H4 (cell line): ENCODE measurements at places on chromosomes 5 and 9.

DNA sequence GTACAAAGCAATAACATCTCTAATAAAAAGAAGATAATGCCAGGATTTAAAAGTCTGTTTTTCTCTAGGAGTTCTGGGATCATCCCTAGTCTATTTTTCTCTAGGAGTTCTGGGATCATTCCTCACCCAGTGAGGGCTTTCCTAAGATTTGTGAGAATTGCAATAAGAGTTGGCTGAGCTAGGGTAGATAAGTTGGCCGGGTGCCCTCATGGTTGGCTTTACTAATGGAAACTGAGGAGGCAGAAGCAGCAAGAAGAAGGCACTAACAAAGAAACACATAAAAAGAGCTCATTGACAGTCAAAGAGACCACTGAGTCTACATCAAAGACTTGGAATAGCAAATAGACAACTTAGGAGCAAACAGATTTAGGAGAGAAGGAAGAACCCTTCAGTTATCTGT, 4.2 kb downstream of the SLC1A3 start:
- DNase-seq = no peak

- no peak for DNase-seq
These were observed 42.1 kb downstream of the LOX start for GRCh38 chr5:122035913-122036312.

GRCh38 chr9:120308495-120308894, 271.5 kb downstream of the CDK5RAP2 start:
- no peak for DNase-seq

DNA sequence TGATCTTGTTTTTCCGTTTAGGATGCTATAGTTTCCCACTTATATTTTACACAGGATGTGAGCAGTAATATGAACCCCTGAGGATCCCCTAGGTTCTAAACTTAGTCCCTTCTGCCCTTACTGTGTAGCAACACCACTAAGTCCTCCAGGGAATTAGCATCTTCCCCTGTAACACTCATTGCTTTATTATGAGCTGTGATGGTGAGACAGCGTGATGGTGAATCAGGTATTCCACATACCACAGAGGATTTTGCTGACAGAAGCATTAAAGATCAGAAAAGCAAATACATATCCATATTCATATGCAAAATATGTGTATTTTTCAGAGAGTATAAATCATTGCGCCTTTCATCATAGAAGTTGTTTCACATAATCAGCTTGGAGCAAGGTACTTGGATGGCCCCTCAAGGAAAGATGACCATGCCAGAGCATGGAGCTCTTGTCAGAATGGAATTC, 317.0 kb downstream of the ICE1 start:
- DNase-seq = no peak

DNA sequence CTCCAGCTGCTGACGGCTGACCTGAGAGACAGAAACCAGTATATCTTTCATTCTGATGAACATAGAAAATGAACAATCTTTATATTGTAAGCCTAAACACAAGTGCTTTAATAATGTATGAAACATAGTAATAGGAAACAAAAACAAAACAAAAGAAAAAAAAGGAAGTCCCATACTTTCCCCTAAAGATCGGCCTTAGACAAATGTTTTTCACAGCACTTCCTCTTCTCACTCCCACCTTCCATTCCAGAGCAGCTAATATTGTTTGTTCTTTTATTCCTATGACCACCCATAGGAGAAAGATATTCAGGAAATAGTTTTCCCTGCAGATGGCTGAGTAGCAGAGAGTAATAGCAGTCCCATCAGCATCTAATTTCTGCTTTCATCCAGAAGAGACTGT, 194.4 kb upstream of the SLC27A6 start:
- DNase-seq = no peak

DNA sequence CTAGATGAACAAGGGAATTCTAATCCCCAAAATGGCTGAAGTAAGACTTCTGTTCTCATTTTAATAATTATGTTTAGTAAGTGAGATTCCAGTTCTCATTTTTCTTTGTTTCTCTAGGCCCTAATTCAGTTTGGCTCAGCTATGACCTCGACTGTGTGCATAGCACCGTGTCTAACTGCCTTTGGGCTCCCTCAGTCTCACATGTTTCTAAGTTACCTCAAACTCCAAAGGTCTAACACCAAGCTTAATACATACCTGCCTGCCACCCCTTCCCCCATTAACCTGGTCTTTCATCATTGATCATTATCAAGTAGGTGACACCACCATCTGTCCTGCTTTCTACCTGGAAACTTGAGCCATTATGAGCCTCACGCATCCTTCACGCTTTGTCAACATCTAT, 273.2 kb downstream of the SAXO1 start:
- no peak for DNase-seq

DNA sequence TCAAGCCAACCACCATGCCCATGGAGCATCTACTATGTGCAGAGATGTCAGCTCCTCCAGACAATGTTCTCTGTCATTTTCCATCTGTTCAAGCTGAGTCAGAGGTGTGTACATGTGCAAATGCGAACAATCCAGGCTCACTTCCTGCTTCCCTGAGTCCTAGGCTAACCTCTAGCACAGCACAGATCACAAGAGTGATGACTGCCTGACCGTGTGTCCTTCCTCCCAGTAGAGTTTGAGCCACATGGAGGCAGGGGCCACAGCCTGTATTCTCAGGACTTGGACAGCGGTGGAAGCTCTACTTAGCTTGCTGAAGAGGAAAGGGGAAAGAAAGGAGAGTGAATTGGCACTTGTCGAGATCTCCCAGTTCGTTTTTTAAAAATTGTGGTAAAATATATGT, 87.2 kb downstream of the KCNIP1 start:
- DNase-seq = no peak

DNA sequence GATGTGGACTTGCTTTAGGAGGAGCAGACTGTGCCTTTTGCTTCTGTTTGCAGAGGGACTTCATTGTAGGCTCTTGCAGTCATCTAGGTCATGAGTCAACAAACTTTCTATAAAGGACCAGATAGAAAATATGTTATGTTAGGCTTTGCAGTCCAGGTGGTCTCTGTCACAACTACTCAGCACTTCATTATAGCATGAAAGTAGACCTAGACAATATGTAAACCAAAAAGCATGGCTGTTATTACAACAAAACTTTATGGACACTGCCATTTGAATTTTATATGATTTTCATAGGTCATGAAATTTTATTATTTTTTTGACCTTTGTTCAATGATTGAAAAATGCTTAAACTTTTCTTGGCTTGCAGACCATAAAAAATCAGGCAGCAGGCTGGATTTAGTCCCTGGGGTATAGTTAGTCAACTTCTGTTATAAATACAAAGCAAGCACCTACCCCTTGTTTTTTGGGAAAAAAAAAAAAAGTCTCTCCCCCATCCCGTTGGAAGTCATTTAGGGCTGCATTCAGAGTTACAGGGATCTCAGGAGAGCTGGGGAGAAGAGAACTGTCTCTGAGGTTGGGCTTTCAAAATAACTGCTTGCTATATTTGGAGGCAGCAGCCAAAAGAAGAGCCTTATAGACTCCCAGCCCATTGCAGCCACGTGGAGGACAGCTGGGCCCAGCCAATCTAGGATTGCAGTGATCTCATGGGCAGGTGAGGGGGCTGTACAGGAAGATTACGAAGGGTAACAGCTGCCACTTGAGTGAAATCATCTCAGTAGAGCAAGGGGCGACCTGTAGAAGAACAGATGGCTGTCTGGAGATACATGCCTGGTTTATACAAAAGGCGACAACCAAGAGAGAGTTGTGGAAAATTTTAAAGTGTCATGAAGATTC, 136.6 kb upstream of the TNC start:
- no peak for DNase-seq

GRCh38 chr9:77707383-77708063, 59.4 kb upstream of the GNA14 start:
- DNase-seq = peak; percentile 94

- no peak for DNase-seq
These were observed 45.5 kb downstream of the FOCAD start for GRCh38 chr9:20729523-20729922.

- DNase-seq = no peak
These were observed 53.4 kb downstream of the OR2K2 start for GRCh38 chr9:111276431-111277128.

- peak; percentile 81 for DNase-seq
These were observed 103.2 kb upstream of the VCAN start for GRCh38 chr5:83368319-83368718.

GRCh38 chr5:136526021-136526420, 160.7 kb upstream of the TRPC7 start:
- DNase-seq = no peak

DNA sequence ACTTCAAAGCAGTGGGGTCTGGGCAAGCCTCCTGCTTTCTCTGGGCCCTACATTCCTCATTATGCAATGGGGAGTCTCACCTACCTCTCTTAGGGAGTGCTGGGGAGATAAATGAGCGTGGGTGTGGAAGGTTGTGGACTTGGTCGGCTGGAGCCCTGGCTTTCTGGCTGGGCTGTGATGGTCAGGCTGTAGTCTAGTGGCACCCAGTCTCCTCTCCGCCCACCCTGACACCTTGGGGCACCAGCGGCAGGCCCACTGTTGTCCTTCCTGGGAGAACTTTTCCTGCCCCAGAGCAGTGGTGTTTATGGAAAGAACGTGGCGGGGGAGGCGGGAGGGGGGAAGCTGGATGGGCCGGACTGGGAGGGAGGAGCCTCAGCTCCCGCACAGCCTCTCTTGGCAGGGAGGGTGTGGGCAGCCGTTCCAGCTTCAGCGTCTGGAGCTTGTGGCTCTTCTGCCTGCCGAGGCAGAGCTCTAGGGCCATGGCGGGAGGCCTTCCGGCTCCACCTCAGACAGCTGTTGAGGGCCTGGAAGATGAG, 4.1 kb downstream of the PTGS1 start:
- DNase-seq = peak; percentile 64

DNA sequence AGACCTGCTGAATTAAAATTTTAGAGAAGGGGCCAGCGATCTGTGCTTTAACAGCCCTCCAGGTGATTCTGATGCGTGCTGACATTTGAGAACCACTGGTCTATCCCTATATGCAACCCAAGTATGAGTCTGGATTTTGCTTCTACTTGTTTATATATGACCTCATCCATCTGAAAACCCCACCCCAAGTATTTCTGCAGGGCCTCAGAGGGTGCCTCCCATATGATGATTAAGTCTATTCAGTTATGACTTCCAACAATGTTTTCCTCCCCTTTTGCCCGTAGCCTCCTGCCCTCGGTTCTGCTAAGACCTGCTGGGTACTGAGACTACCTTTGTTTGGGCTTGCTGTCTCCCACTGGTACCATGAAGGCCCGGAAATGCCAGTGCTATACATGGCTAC, 376.0 kb upstream of the SMARCA2 start:
- no peak for DNase-seq

GRCh38 chr9:115103746-115104477, 14.0 kb downstream of the TNC start:
- DNase-seq = no peak

DNA sequence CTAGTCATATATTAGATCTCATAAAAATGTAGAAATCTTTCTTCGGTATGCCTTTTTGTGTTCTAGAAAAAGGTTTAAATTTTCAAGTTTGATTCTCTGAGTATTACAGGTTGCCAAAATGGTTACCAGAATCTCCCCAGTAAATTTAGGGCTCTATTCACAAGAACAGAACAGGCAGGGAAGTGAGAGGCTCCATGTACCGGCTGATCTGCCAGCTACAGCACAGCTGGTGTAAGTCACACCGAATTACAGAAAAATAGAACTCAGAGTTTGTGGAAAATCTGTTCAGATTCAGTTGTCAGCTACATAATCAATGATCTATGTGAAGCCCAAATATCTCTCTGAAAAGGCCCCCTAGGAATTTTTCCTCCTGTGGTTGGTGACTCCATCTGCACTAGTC, 10.5 kb downstream of the FAM81B start:
- no peak for DNase-seq

GRCh38 chr9:89975024-89975423, 370.2 kb downstream of the GADD45G start:
- no peak for DNase-seq

GRCh38 chr9:87442451-87442850, 55.2 kb upstream of the DAPK1 start:
- no peak for DNase-seq

DNA sequence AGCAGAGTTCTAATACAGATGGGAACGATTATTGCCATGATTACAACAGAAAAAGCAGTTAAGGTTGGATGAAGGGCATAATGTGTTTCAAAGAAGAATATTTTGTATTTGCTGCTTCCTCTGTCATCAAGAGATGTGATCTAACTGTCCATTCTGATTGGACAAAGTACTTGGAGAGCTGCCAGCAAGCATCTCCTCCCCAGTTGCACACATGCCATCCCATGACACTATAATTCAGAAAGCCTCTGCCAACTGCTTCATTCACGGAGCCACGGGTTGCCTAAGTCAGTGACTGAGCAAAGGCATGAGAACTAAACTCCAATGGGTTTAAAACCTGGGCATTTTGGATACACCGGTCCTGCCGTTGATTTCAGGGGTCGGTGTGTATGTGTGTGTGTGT, 253.8 kb downstream of the CRB2 start:
- DNase-seq = no peak

- no peak for DNase-seq
These were observed 4.4 kb upstream of the OXCT1 start for GRCh38 chr5:41874512-41875060.

DNA sequence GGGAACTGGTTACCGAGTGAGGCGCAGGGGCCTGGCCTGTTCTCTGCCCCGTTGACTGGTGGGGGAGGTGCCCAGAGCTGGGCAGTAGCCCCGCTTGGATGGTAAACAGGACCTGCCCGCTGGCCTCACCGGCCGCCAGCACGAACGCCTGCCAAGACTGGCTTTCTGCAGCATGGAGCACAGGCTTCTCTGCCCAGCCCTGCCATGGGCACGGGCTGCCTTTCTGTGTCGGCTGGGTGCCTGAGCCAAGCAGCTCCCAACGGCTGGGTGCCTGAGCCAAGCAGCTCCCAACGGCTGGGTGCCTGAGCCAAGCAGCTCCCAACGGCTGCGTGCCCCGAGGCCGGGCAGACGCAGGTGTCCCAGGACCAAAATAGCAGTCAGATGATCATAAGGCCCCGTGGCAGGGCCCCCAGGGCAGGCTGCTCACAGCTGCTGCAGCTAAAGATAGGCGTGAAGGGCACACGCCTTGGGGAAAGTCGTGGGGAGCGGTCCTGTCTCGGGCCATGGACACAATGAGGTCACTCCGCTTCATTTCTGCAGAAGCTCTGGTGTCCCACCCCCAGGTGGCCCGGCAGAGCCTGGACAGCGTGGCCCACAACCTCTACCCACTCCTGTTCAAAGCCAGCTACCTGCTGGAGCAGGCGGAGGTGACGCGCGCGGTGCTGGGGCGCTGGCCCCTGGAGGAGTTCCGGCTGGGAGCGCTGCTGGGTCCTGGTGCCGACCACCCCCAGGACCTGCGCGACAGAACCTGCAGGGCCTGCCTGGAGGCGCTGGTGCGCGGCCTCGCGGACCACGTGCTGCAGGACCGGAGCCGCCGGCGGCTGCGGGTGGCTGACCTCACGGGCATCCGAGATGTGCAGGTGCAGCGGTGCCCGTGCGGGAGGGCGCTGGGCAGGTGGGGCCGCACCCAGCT, at the start of gene LRRC14B:
LRRC14B (plus strand) TSS at position 460 of the 913 bp plus-strand sequence; CDS start at position 504, 44 bp downstream.
- DNase-seq = no peak

DNA sequence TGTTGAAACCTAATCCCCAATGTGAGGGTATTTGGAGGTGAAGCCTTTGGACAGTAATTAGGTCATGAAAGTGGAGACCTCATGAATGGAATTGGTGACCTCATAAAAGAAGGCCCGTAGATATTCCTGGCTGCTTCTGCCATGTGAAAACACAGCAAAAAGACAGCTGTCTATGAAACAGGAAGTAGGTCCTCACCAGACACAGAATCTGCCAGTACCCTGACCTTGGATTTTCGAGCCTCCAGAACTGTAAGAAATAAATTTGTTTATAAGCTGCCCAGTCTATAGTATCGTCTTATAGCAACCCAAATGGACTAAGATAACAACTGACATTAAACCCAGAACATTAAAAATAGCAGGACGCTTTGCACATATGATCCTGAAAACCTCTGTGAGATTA, 371.1 kb downstream of the SPOCK1 start:
- DNase-seq = no peak

GRCh38 chr5:176690911-176691310, 43.6 kb downstream of the TSPAN17 start:
- no peak for DNase-seq
